H9 (cell line): ENCODE measurements at places on chromosomes 7 and 10. TPM values are rescaled to one million over a fixed set of nuclear protein-coding genes. Genes with fewer than 3 reads are reported as not detected.

KCNIP2 gene
- 2.6 and 3.0 TPM in 2 replicates for total RNA-seq

ANKRD22 gene
- total RNA-seq = not detected in 2 replicates

VIPR2 gene
- total RNA-seq = 1.5 and 1.6 TPM in 2 replicates

GRCh38 chr7:37504801-37505200 lies 56.1 kb upstream of the ELMO1 start:
- no peak for DNase-seq
- H3K4me1 ChIP-seq = no peaks in the 10 kb centered on the region
- H3K36me3 ChIP-seq = no peaks in the 10 kb centered on the region
- no peaks in the 10 kb centered on the region for H3K27me3 ChIP-seq

GRCh38 chr10:43640603-43641002 lies 8.1 kb downstream of the ZNF32 start:
- H3K27ac ChIP-seq = no peak overlapping the region
- DNase-seq = no peak
- no peak overlapping the region for H3K4me3 ChIP-seq
- peaks cover 39% of the 10 kb centered on the region for H3K36me3 ChIP-seq
- H3K4me1 ChIP-seq = no peaks in the 10 kb centered on the region
- no peaks in the 10 kb centered on the region for H3K27me3 ChIP-seq

DNA sequence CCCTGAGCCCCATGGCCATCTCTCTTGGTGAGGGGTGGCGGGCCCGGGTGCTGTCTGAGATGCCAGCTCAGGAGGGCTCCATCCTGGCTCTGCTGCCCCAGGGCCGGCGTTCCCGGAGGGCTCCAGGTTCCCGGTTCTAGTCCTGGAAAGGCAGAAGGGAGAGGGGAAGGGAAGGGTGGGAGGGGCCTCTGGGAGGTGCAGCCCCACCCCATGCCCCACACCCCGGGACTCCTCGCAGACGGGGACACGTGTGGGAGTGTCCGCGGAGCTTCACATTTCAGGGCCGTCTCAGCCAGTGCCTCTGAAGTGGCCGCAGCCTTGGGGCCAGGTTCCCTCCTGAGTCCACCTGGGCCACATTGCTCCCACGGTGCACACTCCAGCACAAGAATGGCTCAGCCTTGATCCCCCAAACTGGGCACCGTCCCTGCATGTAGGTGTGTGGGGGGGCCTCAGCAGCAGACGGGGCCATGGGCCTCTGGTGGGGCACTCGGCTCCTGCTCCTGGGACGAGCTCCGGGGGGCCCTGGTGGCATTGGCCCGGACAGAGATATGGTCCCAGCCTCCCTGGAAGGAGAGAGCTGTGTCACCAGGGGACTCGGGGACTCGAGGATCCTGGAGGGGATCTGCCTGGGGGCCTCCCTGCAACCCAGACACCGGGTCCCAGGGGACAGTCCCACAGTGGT lies 5.8 kb downstream of the BHLHA15 start:
- H3K4me3 ChIP-seq = no peak overlapping the region
- no peaks in the 10 kb centered on the region for H3K36me3 ChIP-seq
- no peaks in the 10 kb centered on the region for H3K27me3 ChIP-seq
- H3K27ac ChIP-seq = no peak overlapping the region
- no peak for DNase-seq

GRCh38 chr7:17130281-17131059 lies 168.0 kb upstream of the AHR start:
- H3K27ac ChIP-seq = no peak overlapping the region
- no peaks in the 10 kb centered on the region for H3K27me3 ChIP-seq
- H3K36me3 ChIP-seq = no peaks in the 10 kb centered on the region
- H3K4me1 ChIP-seq = no peaks in the 10 kb centered on the region
- no peak overlapping the region for H3K4me3 ChIP-seq
